Lower leg skin (tissue), 4 donors: ENCODE measurements at places on chromosomes 1 and 21. TPM values are rescaled to one million over a fixed set of nuclear protein-coding genes. Genes with fewer than 3 reads are reported as not detected.
A peak's percentile ranks its signal among the peaks of the same experiment; 100 is the strongest.

- DNase-seq, result peak; percentile 82
Observed at GRCh38 chr1:156804572-156805243, 11.9 kb downstream of the SH2D2A start.

Gene KCNE2
- total RNA-seq, result not detected

DNA sequence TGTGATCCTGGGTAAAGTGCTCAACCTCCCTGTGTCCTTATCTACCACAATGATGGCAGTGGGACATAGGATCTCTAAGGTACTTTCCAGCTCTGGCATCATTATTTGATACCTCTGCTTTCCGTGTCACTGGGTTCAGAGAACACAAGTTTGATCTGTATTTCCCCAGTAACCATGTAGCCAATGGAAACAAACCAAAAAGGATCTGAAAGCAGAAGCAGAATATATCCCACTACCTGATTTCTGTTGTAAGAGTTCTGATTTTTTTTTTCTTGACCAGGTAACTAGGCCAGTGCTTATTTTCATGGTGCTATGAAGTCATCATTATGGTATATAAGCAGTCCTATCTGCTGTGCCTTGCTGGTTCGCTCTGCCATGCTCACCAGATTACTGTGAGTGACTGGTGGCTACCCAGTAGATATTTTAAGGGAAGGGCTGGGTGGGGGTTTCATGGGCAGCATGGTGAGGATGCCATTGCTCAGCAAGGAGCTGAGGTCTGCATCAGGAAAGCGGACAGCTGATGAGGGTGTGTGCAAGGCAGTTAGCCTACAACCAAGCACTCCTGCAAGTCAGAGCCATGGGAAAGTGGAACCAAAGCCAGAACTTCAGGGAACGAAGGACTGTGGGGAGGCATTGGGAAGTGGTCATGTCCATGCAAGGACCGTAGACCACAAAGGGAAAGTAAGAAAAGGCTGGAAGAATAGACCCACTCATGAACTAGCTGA lies 104.9 kb upstream of the EDEM3 start:
- no peak for DNase-seq

Gene ANKRD35
- total RNA-seq, result 32.2 TPM

DNA sequence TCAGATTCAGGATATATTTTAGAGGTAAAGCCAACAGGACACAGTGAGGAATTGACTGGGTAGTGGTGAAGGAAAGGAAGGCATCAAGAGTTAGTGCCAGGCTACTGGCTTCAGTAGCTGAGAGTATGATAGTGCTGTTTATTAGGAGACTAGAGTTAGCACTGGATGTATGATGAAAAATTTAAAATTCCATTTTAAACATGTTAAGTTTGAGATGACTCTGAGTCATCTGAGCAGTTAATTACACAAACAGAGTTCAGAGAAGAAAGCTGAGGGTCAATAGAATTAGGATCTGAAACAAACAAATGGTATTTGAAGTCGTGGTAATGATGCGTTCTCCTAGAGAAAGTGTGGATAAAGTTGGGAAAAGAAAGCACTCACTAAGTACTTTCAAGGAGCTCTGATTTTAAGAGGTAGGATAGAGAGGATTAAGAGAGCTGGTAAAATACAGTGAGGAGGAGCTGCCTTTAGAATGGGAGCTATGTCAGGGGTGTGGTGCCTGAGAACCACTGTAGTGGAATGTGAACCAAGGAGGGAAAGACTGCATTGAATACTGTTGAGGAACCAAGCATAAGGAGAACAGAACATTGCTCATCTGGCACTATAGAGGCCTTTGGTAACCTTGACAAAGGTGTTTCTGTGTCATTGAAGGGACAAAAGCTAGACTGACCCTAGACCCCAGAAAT lies 21.7 kb upstream of the SHCBP1L start:
- no peak for DNase-seq

Gene MMP23B
- total RNA-seq, result 2.1 TPM

- no peak for DNase-seq
Observed at GRCh38 chr21:46622226-46622625, 13.2 kb upstream of the PRMT2 start.

- DNase-seq, result no peak
Observed at GRCh38 chr1:118247593-118247992, 62.6 kb upstream of the SPAG17 start.

Gene CYP4A11
- not detected for total RNA-seq

- DNase-seq, result no peak
Observed at GRCh38 chr1:16171314-16172151, 15.7 kb upstream of the EPHA2 start.

Gene C1orf115
- 8.0 TPM for total RNA-seq

Gene RASSF5
- total RNA-seq, result 86.2 TPM

DNA sequence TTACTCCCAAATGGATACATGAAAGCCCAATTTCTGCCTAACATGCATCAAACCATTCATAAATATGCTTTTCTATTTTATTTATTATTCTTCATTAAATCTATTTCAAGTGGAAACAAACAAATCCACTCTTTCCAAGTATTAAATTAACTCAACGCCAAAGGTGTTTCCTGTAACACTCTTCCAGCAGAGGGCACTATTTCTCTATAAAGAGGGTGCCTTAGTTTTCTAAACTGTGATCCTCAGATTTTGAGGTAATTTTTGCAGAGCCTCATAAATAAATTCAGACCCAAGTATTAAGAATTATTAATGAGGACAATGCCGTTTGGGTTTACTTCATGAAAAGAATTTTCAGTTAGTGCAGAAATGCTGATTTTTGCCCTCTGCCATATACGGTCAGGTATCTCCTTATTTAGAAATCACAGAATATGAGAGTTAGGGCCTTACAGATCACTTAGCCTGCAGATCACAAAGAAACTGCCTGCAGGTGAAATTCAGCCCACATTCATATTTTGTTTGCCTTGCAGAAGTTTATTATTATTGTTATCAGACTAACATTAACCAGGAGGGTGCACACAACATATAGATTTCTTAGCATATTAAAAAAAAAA lies 40.1 kb upstream of the MYSM1 start:
- no peak for DNase-seq

Gene LCE3D
- 55.2 TPM for total RNA-seq

DNA sequence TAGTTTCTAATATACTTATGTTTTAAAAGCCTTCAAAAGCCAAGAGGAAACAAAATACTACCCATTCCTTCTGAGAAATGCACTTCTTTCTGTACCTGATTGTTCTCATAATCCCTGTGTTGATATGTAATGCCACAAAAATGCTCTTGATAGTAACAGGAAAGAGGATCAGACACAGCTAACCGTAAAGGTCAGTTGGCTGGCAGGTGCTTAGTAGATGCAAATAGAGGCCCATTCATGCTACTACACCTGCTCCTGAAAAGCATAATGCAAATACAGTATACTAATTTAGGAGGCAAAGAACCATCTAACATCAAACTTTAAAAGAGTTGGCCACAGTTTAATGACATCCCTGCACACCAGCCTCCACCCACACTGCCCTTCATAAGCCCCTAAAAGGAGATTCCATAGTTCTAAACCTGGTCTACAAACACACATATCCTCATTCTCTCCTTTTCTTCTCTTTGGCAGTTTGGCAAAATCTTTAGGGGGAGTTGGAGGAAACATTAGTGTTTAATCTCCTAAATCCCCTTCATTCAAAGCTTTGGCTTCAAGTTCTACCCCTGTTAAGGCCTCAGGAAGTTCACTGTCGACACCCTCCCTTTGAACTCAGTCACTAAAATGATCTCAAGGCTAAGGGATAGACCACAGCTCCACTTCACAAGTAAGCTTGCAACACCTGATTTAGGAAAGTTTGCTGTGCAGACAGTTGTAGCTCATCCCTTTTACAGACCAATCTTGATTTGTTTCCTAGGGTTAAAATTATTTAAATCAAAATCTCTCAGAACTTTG lies 2.9 kb upstream of the CD46 start:
- DNase-seq, result no peak

DNA sequence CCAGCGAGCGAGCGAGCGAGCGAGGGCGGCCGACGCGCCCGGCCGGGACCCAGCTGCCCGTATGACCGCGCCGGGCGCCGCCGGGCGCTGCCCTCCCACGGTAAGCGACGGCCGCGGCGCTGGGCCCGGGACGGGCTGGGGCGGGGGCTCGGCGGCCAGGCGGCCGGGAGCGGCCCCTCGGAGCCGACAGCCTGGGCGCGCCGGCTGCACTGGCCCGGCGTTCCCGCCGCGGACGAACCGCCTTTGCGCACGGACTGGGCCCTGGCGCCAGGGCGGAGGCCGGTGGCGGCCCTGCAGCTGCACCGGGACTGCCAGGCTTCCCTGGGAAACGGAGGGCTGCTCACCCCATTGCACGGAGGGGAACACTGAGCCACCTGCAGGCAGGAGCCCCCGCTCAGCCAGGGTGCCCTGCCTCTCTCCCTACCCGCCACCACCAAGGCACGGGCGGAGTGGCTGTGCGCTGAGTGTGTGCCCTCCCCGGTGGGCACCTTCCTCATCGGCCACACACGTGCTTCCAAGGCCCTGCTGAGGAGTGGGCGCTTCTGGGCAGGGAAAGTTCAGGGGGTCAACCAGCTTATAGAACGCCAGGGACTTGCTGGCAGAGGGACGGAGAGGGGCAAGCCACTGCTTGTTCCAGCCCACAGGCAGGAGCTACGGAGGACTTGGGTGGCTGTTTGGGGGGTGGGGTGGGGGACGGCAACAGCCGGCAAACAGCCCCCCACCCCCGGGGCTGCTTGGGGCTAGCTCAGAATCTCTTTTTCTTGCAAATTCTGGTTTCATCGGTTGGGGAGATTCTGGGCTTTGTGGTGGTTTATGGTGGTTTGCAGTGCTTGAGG lies 532 bp downstream of the CSF1 start:
- no peak for DNase-seq

Gene RAP1GAP
- total RNA-seq, result 3.3 TPM

Gene FAM72D
- total RNA-seq, result 0.10 TPM

GRCh38 chr1:208951908-208952307 lies 631.6 kb upstream of the CAMK1G start:
- no peak for DNase-seq

DNA sequence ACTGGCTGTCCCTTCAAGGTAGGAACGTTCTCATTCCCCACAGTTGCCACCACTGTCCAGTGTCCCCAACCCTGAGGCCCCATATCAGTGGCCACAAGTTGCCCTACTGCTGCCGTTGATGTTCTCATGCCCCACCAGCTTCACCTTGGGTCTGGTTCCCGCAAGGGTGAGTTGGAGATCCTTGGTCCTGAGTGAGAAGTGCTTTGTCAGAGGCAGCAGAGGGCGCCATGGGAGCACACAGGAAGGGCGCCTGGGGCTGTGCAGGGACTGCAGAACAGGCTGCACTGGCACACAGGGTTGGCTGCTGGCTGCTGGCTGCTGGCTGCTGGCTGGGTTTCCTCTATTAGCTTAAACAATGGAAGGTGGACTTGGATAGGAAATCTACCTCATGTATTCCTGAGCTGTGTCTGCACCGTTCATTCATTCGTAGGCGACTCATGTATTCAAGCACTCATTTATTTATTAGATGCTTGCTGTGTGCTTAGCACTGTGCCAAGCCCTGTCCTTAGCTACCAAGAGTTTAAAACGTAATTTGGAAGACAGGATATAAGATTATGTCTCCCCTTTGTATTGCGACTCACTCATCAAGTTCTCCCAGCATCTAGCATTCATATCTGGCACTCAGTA lies 2.1 kb upstream of the S100A9 start:
- DNase-seq, result no peak

Gene AIM2
- not detected for total RNA-seq

DNA sequence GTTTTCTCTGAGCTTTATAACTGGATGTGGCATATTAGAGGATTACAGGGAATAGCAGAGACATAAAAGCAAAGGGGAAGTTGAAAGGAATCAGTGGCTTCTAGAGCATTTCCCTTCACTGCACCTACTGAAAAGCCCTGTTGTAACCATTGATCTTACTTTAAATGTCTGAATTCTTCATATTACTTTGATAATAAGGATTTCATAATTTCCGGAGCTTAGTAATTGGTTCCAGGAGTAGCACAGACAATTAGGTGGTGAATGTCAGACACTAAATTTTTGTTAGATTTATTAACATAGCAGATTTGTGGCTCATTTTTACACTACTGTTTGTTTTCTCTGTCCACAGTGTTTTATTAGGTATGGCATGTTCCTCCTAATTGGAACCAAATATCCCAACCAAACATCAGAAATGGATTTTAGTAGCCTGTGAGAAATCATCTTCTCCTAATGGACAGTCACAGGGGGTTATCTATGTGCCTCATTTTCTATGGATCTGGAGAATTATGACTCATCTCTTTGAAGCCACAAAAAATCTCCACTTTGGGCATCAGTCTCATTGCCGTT lies 100.5 kb downstream of the GIPC2 start:
- no peak for DNase-seq

GRCh38 chr1:230327892-230328284 lies 98.2 kb downstream of the PGBD5 start:
- no peak for DNase-seq

DNA sequence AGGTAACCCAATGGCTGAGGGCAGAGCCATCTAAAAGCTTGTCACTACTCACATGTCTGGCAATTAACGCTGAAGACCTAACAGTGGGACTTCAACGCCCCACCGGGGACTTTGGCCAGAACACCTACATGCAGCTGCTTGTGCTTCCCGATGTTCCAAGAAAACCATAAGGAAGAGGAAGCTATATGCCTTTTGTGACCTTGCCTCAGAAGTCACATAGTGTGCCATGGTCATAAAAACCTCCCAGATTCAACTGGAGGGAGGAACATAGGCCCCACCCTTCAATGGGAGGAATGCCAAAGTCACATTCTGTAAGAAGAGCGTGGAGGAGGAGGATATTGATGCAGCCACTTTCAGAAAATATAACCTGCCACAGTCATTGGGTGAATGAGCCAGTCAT lies 147.8 kb upstream of the MAGI3 start:
- DNase-seq, result no peak

GRCh38 chr1:175338387-175339135 lies 146.0 kb upstream of the KIAA0040 start:
- DNase-seq, result no peak

Gene LMX1A
- 0.29 TPM for total RNA-seq

DNA sequence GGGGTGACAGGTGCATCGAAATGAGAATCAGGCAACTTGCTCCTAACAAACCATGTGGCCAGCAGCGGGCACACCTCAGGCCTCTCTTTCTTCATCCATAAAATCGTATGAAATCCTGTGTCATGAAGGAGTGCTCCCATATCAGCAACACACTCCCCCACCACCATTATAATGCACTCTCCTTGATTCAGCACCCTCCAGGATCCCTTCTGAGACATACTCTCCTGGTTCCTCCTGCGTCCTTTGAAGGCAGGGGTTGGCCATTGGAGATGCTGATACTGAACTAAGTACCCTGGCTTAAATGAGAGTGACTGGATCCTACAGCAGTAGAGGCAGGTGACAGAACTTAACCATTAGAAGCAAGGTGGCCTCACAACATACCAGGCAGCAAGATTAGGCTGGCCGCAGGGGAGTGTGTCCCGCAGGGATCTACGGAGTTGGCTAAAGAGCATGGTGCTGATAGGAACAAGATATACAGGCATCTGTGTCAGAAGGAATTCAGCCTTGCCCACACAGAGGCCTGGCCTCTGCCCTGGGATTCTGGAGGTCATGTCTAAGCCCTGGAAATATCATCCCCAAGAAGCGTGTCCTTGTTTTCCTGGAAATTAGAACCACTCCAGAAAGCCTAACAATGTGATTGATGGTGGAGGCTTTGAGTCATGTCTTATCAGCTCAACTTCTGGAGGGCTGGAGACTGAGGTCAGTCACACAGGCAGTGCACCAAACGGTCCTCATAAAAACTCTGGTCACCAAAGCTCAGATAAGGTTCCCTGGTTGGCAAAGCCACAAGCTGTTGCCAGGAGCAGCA lies 16.8 kb downstream of the S100A7A start:
- no peak for DNase-seq
